Stimulated activated CD8-positive, alpha-beta memory T cell treated with anti-CD3 and anti-CD28 coated beads, Interleukin-15, amount 100 ng/mL, for 24 hours (primary cell): ENCODE measurements at places on chromosomes 6 and 20.

- no peak for DNase-seq
These were observed 113.1 kb downstream of the NCOA3 start for GRCh38 chr20:47614703-47615309.

GRCh38 chr6:44399991-44400390, 12.5 kb downstream of the CDC5L start:
- no peak for DNase-seq

DNA sequence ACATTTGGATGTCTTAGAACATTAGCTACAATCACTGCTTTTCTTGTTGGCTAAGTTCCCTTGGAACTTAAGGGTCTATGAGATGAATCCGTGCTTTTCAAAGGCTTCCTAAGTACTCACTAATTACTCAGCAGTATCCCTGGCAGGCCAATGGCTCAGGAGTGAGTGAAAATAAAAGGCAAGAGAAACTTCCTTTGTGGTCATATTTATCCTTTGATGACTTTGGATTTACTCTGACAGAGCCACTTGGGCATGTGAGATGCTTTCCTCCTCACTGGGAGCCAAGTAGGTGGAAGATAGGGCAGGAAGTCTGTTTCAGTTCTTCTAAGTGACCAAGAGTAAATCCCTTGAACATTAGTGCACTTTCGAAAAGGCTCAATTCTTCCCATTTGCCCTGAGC, 224.3 kb upstream of the FOXA2 start:
- no peak for DNase-seq

DNA sequence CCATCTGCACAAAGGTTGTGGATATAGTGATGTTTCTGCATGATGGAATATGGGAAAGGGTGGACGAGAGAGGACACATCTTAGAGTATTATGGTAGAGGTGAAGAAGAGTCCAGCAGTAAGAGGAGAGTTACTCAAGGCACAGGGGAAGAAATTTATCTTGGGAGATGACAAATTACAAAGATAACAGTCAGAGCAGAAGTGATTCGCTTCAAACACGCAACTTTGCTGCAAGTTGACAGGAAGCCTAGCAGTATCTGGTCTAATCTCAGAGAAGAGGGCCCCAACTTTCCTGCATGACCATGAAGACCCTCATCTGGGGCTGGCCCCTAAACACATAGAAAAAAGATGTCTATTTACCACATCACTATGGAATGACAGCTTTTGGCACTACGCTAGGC, 1.2 kb upstream of the CALHM6 start:
- DNase-seq, result no peak

GRCh38 chr20:4697189-4697830, 24.4 kb upstream of the PRND start:
- DNase-seq, result no peak

- DNase-seq, result no peak
These were observed 257.2 kb downstream of the TAF4 start for GRCh38 chr20:61808447-61808846.

DNA sequence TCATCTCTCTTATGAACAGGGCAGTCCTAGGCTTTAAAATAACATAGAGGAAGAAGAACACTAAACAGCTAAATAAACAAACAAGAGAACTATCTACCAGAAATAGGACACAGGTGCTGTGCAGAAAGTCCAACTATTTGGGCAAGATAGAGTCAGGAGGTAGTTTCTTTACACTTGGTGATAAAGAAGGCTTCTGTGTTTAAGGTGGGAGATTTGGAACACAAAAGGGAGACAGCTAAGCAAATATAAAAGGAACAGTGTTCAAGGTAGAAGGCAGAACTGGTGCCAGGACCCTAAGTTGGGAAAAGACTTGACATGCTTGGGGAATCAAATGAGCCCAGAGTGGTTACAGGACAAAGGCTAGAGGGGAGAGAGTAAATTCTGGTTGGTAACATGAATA, 110.5 kb downstream of the MANEA start:
- no peak for DNase-seq

DNA sequence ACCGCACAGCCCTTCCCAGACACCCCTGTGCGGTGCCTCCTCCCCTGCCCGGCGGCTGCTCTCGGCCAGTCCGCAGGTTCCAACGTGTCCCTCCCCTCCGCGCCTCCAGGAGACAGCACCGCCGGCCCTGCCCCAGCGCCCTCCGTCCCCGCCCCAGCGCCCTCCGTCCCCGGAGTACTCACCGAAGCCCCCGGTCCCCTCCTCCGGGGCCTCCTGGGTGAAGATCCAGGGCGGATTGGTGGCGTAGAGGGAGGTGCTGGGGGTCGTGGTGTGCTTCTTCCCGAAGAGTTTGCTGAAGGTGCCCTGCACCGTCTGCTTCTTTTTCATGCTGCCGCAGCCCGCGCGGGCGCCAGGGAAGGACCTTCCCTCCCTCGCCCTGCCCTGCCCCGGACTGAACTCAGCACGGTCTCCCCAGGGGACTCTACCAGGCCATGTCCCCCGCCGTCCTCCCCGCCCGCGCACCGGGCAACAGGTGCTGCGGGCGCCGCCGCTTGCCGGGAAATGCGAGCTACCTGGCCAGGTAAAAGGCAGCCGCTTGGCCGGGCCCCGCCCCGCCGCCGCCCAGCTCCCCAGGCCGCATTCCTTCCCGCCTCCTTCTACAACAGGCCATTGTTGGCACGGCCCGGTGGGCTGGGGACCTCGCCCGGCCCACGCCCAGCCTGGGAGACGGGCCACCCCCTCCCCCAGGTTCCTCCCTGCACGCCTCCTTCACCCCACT, at the start of gene C6orf132:
Gene C6orf132, minus strand, starts transcription at position 503 of the 718 bp plus-strand sequence. Its CDS starts 176 bp downstream, at position 327.
- no peak for DNase-seq

DNA sequence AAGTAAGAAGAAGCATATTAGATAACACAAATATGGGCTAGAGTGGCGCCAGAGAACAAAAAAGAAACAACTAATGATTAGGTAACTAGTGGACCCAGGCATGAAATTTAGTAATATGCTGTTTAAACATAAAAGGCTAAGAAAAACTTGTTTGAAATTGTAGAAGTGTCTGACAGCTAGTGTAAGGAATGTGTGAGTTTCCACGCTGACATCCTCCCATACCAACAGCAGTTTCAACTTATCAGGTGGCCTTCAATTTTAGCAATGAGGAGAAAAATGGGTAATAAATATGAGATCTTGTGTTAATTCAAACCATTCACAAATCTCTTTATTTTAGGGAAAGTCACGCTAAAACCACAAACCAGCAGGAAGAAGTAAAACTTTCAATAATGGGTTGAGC, 440.2 kb upstream of the FLRT3 start:
- no peak for DNase-seq

- no peak for DNase-seq
These were observed 208.9 kb upstream of the FOXQ1 start for GRCh38 chr6:1103021-1103420.

- no peak for DNase-seq
These were observed 17.5 kb upstream of the CDH22 start for GRCh38 chr20:46325789-46326188.

- DNase-seq, result no peak
These were observed 19.7 kb upstream of the TM9SF4 start for GRCh38 chr20:32089637-32090362.

DNA sequence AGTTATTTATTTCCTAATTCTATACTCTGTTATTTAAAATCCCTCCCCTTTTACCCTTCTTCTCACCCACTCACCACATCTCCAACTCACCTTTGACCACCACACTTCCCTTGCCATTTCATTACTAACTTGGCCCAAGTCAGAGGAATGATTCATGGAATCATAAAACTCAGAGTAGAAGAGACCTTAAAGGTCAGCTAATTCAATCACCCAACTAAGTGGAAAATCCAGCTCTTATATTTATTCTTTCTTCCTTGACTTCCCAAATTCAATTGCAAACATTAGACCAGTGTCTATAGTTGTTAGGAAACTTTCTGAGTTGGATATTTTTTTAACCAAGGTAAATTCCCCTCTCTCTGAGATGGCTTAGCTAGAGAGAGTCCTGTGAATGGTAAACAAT, 26.5 kb upstream of the HEY2 start:
- DNase-seq, result no peak

DNA sequence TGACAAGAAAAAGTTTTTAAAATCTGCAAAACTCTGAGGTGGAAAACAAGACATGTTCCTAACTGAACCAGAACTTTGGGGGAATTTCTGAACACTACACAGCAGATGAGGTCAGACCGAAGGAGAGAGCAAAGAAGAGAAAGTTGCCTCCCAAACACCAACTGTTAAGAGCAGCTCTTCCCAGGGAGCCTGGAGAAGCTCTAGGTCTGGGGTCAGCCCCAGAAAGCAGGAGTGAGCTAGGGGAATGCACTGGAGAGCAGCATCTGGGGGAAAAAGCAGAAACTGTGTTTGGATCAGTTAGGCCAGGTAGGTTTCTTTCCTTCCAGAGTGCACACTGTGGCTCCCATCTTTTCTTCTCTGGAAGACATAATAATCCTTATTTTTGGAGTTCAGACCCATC, 41.3 kb downstream of the FKBP5 start:
- no peak for DNase-seq

DNA sequence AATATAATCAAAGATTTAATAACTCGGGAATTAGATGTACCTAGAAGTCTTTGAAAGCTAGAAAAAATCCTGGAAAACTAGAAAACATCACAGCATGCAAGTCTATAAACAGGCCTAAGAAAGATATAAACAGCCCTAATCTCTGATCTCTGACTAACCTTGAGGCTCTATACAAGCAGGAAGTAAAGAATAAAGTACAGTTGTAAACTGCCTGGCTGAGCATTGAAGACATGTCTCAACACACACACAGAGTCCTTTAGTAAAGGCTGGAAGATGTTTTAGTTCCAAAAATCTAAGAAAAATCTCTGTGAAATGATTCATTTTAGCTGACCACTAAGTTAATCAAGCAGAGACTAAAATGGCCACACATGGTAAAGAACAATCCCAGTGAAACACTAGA, 774.5 kb downstream of the EYS start:
- DNase-seq, result no peak

GRCh38 chr20:37309936-37310590, 20.6 kb downstream of the MANBAL start:
- no peak for DNase-seq

- no peak for DNase-seq
These were observed 209.8 kb upstream of the PROKR2 start for GRCh38 chr20:5526516-5526915.

DNA sequence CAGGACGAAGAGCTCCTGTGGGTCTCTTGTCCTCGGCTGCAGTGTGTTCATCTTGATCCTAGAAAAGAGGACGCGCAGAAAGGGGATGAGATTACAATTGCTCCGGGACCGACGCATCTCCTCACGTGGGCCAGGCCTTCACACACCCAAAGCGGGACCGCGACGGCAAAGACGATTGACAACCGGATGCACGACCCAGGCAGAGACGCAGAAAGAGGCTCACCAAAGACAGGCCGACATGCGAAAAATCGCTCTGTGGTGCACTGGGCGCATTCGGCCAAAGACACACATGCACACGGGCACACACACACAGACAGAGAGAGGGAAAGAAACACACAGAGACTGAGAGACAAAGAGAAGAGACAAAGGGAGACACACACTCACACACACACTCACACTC, 1089.9 kb upstream of the DEFB115 start:
- DNase-seq, result no peak

- DNase-seq, result no peak
These were observed 2.5 kb downstream of the ZSCAN26 start for GRCh38 chr6:28269492-28269891.

DNA sequence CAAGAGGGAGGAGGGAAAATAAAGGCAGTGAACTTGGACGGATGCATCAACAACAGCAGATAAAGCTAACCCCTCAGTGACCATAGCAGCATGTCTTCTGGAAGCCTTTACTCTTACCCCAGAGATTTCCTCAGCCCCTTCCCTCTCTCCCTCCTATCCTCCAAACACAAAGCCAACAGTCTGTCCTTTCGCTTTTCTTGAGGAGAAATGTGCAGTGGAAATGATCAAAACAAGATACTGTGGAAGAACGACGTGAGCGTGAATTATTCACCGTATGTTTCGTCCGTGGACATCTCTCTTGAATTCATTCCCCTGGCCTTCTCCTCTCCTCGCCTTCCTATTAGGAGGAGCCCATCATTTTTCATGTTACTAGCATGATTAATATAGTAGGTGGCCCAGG, 8.5 kb downstream of the NRN1 start:
- no peak for DNase-seq

DNA sequence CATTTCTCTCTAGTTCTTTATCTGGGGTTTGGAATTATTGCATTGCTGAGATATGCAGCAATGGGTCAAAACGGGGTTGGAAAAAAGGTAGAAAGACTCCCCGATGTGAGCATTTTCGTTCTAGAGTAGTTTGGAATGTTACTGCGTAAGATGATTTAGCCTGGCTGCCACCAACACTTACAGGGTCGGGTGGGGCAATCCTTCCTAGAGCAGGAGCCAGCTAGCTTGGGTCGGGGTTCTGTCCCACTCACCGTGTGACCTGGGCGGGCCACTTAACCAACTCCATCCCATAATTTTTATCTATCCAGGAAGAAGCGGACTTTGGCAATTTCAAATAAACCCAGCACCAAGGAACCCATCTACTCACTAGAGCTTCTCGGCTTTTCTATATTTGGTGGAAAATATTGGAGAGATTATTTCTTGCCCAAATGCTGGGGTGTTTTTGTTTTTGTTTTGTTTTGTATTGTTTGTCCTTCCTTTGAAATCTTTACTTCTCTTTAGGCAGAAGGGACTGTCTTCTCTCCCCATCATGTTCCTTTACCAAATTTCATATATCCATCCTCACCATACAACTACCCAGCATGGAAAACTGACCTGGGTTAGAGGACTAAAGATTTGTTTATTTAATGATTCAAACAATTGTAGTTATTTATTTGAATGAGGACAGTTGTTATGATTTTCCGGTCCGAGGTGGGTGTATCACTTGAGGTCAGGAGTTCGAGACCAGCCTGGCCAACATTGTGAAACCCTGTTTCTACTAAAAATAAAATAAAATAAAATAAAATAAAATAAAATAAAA, 72.4 kb downstream of the GPX5 start:
- no peak for DNase-seq

DNA sequence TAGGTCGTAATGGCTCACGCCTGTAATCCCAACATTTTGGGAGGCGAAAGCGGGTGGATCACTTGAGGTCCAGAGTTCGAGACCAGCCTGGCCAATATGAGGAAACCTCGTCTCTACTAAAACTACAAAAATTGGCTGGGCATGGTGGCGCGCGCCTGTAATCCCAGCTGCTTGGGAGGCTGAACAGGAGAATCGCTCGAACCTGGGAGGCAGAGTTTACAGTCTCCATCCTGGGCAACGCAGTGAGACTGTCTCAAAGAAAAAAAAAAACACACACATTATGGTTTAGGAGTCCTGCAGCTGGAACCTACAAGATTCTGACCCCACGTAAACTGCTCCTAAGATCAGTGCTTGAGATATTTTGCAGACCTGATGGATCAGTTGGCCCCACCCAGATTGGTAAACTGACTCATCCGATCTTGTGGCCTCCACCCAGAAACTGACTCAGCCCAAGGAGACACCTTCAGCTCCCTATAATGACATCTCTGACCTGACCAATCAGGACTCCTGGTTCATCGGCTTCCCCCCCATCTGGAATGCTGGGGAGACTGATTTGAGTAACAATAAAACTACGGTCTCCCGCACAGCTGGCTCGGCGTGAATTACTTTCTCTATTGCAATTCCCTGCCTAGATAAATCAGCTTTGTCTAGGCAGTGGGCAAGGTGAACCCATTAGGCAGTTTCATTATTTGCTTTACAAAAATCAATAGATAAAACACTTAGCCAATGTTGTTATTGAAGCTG, 96.2 kb upstream of the BTN3A2 start:
- no peak for DNase-seq
